ENCODE measurements at places on chromosomes 2 and 18.
A peak's percentile ranks its signal among the peaks of the same experiment; 100 is the strongest.

- DNase-seq, result no peak
These were observed 129.1 kb downstream of the ARHGAP15 start for GRCh38 chr2:143258126-143258892.

DNA sequence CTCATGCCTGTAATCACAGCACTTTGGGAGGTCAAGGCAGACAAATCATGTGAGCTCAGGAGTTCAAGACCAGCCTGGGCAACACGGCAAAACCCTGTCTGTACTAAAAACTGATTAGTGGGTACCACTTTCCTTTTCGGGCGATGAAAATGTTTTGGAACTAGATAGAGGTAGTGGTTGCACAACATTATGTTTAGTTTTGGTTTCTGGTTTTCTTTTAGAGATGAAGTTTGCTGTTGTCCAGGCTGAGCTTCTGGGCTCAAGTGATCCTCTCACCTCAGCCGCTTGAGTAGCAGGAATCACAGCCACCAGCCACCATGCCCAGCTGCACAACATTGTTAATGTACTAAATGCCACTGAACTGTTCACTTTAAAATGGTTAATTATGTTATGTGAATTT is 27.6 kb downstream of the AAK1 start:
- no peak for DNase-seq

DNA sequence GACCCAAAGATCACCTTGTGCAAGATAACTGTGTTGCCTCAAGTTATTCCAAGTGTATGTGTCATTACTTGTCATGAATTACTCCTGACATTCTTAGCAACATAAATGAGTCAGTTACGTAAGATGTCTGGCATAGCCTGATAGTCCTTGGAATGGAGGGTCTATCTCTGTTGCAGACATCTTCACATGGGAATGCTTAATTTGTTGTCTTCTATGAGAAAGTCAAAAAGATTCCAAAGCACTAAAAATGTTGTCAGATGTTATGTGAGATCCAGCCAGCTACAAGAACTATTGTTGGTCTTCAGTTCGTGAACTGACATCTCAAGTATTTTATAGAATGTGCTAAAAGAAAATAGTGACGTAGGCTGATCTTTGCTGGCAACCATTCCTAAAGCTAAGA is 178.2 kb upstream of the RASGRP3 start:
- no peak for DNase-seq

GRCh38 chr2:192228685-192229084 is 34.0 kb upstream of the TMEFF2 start:
- no peak for DNase-seq

- peak; percentile 4 for DNase-seq
These were observed 72.8 kb upstream of the DSEL start for GRCh38 chr18:67589325-67589724.

DNA sequence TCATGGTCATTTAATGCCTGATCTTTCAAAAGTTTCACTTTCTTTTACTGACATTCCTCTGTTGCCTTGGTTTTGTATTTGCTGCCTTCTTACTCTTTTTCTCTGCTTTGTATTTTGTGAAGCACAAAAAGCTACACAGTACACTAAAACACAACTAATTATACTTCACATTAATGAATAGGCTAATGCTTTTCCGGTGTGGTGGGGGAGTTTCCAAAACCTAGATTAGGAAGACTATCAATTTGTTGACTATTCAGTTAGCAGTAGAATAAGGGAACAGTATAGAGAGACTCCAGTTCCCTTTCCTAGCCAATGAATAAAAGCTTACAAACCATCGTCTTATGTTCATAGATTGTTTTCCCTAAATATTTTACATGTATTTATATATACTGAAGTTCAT is 468.3 kb downstream of the SPAG16 start:
- DNase-seq, result no peak

DNA sequence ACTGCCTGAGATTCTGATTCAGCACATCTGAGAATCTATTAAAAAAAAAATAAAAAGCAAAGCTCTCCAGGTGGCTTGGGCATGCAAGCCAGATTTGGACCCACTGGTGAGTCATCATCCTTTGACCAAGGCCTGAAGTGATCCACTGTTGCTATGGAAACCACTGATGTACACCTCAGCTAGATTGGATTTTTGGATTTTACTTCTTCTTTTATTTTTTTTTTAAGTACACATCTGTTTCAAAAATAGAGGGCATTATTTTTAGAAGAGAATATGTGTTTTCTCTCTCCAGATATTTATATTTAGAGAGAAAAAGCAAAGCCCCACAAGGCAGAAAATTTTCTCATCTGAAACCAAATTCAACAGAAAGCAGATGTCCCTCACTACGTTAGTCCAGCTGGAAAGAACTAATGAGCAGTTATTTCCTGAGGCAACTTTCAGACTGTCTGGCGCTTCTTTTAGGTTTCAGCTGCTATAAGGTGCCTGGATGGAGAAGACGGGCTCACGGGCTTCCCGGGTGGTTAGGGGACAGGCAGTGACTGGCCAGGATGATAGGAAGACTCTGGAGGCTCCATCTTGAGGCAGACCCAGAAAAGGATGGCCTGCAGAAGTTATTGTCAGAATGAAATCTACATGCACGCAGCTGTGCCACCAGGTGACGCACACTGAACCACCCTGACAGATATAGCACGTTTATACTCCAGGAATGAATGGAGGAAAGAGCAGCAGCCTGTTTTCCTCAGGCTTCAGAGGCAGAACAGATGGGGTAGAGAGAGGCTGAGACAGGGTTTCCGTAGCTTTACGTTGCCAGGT is 50.5 kb downstream of the MRPL35 start:
- peak; percentile 48 for DNase-seq

- peak; percentile 59 for DNase-seq
These were observed 312.2 kb downstream of the LRATD1 start for GRCh38 chr2:14944562-14945346.

- no peak for DNase-seq
These were observed 41.7 kb downstream of the KIAA2012 start for GRCh38 chr2:202114795-202115194.

DNA sequence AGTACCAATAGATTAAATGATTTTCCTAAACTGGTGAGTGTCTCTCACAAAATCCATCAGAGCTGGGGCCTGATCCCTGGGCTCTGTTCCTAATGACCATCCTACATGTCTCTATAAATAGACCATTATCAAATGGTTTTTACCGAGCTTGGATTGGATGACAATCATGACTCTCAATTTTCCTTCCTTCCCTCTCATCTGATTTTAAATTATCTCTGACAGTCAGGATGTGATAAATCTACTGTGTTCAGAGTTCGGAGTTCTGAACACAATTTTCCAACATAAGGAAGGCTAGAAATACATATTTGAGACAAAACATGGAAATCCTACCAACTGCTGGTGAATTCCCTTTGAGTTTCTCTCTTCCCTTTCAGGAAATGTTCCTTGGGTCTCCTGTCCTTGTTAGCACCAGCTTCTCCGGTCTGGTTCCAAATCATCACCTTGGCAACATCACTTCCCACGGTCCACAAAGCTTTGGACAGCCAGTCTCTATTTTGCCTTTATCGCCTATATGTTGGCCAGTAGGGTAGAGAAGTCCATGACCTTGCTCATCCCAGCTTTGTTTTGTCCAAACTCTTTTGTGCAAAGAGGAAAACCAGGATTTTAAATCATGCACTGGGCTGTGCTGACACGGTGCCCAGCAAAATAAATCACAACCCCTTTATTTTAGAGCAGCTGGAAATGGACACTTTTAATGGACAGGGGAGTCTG is 139.6 kb upstream of the ITGA6 start:
- peak; percentile 85 for DNase-seq

Measured in dermis blood vessel endothelial cell (primary cell).